ENCODE measurements at places on chromosomes 2 and 18. TPM values are rescaled to one million over a fixed set of nuclear protein-coding genes. Genes with fewer than 3 reads are reported as not detected.

The KYNU gene
- total RNA-seq = 0.96 TPM

The FOXI3 gene
- 0.51 TPM for total RNA-seq

GRCh38 chr2:214836568-214836967 is 27.1 kb upstream of the BARD1 start:
- no peak for DNase-seq

DNA sequence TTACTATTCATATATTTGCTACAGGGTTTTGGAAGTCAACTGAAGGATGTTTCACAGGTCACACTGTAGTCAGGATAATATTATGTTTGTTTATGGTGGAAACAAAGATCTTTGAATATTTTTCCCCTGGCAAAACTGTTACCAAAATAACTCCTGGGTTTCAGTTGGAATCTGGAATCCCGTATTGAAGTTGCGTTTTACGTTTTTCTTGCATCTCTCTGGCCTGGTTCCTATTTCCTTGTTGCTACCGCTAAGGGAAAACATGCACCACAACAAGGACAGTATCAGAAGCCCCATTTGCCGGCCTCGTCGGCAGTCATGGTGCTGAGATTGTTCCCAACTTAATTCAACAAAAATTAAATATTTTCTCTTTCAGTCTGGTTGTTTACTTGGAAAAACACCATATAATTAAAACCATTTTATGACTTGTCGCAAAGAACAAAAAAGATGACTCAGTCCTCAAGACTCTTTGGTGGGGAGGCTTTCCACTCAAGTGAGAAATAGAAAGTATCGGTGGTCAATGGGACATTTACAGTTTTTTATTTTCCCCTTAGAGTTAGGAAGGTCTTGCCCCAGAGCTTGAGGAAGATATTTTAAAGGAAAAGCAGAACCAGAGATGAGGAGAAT is 42.3 kb downstream of the EN1 start:
- no peak for DNase-seq

The STAT4 gene
- total RNA-seq = 0.32 TPM

The RGPD8 gene
- total RNA-seq = 11.1 TPM

DNA sequence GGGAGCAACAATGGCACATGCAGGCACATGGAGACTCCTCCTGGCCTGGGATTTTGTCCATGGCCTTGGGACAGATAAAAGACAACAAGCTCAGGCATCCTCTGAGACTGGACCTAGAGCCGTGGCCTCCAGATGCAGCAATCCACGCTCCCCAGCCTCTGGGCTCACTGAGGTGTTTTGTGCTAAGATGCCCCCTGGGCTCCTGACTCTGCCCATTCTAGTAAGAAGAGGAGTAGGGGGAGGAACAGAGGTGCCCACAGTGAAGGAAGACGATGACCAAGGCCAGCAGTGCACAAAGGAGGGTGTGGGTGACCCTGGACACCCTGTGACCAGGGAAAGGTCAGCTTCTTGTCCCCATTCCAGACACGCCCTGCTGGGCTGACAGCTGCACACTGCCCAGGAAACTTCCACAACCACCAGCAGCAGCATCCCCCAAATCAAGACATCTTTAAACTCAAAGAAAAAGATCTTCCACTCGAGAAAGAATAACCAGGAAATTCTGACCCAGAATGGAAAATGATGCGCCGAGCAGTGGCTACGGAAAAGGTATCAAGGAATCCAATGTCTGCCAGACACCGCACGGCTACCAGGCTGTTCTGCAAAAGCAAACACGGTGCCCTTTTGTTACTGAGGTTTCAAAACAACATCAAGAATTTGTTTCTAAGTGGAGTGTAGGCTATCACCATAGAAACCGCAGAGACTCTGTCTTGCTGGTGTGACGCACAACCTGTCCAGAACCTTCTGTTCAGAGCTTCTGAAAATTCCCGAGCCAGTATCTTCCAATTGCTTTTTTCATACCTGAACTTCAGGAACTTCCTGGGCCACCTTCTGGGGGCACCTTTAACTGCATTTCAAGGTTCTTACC is 65.5 kb downstream of the ZNF516 start:
- DNase-seq = no peak

DNA sequence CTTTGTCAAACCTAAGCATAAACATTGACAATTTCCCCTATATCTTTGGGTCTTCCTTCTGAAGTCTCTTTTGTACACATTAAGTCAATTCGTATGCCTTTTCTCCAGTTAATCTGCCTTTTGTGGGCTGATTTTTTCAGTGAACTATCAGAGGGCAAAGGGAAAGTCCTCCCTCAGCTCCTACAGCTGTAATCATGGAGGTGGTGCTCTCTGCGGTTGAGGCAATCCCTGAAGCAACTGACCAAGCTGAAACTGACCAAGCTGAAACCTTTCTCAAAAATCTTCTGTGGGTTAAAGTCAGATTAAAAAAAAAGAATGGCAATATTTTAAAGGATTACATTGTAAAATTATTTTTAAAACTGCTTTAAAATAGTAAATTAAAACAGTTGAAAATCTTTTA is 105.8 kb upstream of the DNAJC10 start:
- no peak for DNase-seq

GRCh38 chr2:30580391-30580790 is 133.3 kb downstream of the LCLAT1 start:
- DNase-seq = no peak

The ALKAL2 gene
- total RNA-seq = not detected

GRCh38 chr2:120189189-120189588 is 34.0 kb downstream of the TMEM185B start:
- no peak for DNase-seq

GRCh38 chr2:231258701-231259100 is 60.3 kb downstream of the ARMC9 start:
- DNase-seq = no peak

GRCh38 chr2:216829533-216829932 is 30.3 kb downstream of the TNP1 start:
- no peak for DNase-seq

DNA sequence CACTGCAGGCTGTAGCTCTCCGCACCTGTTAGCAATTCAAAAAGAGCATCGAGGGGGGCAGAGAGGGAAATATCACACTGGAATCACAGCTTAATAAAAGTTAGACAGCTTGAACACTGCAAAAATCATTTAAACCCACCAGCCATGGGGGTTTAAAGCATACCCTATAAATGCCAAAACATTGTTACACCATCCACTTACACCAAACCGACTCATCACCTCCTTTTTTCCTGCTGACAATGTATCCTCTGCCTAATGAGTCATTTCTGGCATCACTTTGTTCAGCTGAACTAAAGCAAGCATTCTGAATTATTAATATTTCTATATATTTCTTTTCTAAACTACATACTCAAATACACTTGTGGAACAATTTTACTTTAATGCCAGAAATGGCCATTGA is 21.6 kb downstream of the MC4R start:
- DNase-seq = no peak

DNA sequence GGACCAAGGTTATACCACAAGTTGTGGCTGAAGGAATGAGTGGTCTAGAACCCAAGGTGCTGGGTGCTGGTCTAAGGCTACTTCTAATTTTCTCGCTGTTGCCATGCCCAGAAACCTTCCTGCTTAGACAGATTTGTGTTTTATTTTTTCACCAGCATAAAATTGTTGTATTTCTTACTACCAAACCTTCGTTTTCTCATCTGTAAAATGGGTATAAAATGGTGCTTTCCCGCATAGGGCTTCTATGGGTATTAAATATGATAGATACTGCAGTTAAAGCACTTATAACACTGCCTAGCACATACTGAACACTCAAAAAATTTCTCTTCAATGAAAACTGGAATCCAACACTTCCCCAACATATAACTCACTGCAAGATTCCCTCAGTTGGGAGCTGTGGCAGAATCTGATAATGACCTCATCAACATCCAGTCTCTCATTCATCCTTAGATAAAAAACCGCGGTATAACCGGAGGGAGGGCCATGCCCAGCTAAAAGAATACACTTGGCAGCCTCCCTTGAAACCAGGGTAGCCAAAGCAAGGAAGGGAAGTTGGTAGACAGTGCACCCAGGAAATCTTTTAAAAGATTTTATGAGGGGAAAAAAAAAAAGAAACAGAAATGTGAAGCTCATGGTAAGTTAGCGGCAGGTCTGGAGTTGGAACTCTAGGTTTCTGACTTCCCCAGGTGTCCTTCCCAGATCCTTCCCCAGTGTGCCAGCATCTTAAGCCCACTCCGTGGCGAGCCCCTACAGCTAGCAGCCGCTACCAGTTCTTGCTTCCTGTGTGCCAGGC is 1.2 kb downstream of the NEMP2 start:
- no peak for DNase-seq

DNA sequence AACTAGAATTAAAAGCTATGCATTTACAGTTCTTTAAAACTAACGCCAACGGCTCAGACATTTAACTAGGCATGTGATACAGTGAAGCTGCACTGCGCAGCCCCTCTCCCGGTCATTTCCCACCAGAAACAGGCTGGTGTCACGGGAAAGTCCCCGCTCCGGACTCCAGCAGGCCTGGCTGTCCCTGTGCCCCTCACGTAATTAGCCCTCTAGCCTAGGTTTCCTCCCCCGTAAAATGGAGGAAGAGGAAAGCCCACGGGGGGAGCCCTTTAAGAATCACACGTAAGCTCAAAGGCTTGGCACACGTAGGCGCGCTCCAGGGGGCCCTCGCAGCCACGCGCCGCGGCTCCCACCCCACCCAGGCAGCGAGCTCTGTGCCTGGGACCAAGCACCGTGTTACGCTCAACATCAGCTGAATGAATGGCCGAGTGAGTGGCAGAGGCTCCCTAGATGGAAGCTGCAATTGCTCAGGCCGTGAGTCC is 48.0 kb downstream of the KCNIP3 start:
- DNase-seq = no peak

- no peak for DNase-seq
Observed at GRCh38 chr2:71939588-71940535, 207.8 kb downstream of the CYP26B1 start.

The CYS1 gene
- 0.56 TPM for total RNA-seq

DNA sequence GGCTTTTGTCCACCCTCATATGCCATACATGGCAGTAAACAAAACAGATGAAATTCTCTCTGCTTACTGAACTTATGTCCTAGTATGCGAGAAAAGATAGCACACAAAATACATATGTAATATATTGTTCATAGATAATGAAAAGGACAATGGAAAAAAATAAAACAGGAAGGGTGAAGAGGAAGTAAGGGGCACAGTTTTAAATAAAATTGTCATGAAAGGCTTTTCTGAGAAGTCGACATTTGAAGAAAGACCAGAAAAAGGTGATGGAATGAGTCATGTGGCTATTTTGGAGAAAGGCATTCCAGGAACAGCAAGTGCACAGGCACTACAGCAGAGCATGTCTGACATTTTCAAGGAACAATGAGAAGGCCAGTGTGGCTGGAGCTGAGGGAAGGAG is 56.4 kb downstream of the KCNH7 start:
- no peak for DNase-seq

DNA sequence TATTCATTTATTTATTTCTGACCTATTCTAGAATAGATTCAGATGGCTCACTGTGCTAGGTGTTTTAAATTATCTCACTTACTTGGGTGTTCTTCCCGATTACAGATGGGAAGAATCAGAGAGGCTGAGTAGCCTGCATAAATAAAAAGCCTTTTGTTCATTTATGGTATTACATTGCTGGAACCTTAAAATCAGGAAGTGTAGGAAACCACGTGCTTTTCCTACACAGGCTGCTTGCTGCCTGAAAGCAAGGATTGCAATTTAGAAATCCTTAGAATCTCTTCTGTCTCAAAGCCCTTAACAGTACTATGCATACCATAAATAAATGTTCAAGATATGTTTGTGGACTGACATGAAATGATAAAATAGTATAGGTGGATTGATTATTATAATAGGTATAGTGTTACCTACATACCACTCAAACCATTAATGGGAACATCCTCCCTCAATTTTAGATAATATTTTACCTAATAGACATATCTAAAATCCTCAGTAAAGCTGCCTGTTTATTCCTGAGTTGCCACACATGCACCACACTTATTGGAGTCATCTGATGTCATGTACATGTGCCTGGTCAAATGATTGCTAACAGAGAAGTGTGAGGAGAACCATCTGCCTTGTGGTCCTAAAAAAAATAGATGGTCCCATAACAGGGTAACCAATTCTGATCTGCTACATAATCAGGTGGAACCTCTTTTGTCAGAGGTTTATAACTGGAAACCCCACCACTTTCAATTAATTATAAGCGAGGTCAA is 73.5 kb upstream of the C2orf15 start:
- DNase-seq = no peak

DNA sequence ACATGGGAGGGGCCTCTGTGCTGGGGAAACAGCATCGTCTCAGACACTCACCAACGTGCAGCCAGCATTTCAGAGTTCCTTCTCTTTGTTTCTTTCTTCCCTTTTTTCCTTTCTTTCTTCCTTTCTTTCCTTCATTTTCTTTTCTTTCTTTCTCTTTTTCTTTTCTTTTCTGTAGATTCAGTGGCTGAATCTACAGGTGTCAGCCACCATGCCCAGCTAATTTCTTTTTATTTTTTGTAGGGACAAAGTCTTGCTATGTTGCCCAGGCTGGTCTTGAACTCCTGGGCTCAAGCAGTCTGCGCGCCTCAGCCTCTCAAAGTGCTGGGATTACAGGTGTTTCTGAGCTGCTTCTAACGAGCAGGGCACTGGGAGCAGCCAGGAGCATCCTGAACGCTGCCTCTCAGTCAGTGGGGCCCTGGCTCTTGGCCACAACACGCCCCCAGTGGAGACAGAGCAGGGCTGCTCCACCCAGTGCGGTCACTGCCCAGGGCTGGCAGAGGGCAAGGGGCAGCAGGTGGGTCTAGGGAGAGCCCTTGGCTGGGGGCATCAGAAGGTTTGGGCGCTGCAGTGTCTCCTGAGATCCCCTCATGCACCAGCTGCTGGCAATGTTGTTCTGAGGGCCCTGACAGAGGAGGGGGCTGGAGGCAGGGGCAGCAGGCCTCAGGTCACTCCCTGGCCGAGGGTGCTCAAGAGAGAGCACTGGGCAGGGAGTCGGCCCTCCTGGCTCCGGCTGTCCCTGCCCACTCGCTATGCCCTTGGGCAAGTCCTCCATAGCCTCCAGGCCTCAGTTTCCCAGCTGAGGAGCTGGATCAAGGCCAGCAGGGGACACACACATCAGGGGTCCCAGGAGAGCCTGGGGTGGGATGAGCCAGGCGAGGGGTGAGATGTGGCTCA is 4.7 kb upstream of the KLHL30 start:
- DNase-seq = no peak

GRCh38 chr2:70897203-70897976 is 38.3 kb upstream of the ATP6V1B1 start:
- no peak for DNase-seq

The PLEKHB2 gene
- total RNA-seq = 57.4 TPM

Measured in neural progenitor cell (in vitro differentiated cells).